H4 (cell line): ENCODE measurements at places on chromosomes 6 and 20. TPM values are rescaled to one million over a fixed set of nuclear protein-coding genes. Genes with fewer than 3 reads are reported as not detected.
A peak's percentile ranks its signal among the peaks of the same experiment; 100 is the strongest.

The CDH22 gene
- total RNA-seq = not detected in 2 replicates

The DEFB124 gene
- not detected in 2 replicates for total RNA-seq

The CLPSL2 gene
- 5.7 TPM in 1 of 2 replicates, not detected in the other for total RNA-seq

The SLC16A10 gene
- 1.9 and 3.5 TPM in 2 replicates for total RNA-seq

GRCh38 chr20:8809107-8809953 is 259.6 kb upstream of the PLCB4 start:
- DNase-seq = no peak

DNA sequence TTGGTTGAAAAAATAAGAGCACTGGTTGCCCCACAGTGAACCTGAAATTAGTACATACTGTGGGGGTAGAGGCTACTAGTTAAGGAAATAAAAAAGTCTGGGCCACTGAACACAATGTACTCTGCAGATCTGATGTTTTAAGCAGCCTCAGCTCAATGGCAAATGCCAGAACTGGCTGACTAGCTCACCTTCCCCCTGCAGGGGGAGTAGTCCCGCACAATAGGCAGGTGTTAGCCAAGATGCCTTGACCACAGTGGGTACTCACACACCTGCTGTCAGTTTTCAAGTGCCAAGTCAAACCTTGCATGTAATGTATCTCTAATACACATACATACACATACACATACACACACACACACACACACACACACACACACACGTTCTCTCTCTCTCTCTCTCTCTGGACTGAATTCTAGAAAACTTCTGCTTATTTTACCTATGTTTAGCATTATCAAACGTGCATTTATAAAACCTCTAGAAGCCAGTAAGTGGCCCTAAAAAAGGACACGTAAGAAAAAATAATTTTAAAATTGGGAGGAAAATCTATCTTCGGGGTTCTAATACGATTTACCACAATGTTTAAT is 36.1 kb downstream of the GMDS start:
- DNase-seq = peak; percentile 31

GRCh38 chr20:62805155-62805710 is 598 bp downstream of the OGFR start:
- no peak for DNase-seq

DNA sequence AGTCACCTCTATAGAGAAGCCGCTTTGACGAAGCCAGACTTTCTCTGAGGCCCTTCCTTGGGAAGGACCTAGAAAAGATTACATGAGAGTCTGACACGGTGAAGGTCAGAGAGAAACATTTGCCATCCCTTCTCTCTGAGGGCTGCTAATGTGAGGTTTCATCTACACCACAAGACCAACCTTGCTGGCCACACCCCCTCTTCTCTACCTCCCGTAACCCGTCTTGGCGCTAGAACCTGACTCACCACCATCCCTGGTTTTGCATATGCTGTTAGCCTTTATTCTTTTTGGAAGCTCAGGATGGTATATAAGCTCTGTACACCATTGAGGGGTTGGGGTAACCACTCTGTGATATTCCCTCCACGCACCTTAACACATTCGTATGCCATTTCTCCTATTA is 63.6 kb downstream of the FOXF2 start:
- DNase-seq = no peak

DNA sequence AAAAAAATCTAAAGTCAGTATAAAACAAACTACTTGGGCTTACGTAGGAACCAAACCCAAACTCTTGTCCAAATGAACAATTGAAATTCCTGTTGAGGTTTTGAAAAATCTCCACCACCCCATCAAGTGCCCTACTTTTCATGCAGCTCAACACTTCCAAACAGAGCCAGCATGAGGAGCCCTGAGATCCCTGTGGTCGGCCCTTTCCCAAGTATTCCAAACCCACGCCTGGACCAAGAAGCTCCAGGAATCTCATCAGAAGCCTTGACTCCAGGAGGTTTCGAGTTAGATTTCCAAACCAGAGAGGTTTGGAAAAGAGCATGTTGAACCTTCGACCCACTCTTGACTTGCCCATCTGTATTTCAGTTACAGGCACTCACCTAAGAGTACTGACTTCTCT is 179.3 kb downstream of the MTFR2 start:
- no peak for DNase-seq

GRCh38 chr6:27495386-27496135 is 22.7 kb upstream of the ZNF184 start:
- DNase-seq = peak; percentile 84

GRCh38 chr20:40282541-40282940 is 406.5 kb downstream of the MAFB start:
- DNase-seq = no peak

- no peak for DNase-seq
These were observed 5.2 kb downstream of the KLHL32 start for GRCh38 chr6:96929741-96930140.

- no peak for DNase-seq
These were observed 37.1 kb upstream of the DUSP22 start for GRCh38 chr6:255041-255750.

DNA sequence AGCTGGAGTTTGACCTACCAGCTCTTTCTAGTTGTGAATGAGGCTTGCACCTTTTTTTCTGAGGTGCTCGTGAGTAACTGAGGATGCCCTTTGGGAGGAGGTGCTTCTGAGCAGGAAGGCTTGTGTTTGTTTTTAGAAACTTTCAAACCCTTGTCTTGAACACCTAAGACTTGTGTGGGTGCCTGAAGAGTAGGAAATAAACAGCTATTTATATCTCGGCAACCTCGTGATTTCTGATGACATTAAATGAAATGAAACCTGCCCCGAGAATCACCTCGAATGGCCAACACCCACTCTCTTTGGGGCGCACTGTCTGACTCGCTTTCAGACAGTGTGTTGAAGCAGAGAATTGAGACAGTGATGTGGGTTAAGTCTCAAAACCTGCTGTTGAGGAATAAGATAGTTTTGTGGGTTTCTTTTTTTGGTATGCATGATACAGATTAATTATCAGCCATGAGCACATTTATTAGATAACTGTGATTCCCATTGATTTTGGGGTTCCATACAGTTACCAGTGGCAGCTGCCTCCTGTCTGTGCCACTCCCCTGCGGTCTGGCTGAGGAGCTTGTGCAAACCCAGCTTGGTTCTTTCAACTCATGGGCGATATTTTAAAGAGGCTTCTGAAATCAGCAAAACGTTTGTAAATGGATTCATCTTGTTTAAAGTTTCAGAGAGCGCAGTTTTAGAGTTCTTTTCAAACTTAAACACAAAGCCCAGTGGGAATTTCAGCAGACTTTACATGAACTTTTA is 8.4 kb downstream of the IRF4 start:
- no peak for DNase-seq

DNA sequence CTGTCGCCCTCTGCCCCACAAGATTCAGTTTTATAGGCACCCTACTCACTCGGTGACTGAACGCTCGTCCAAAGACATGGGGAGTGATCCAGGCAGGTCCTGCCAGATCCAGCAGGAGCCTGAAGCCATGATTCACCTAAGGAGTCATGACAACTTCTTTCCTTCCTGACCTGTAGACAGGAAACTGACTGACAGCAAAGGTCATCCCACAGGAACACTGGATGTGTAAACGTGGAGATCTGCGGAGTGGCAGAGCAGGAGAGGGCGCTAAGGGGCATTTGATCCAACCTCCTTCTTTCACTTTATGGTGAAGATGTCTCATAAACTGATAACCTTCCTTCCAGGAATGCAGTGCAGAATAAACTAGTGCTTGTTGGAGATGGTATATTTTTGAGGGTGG is 192.2 kb downstream of the GJA10 start:
- no peak for DNase-seq

- DNase-seq = no peak
These were observed 142.7 kb downstream of the TENT5A start for GRCh38 chr6:81609736-81610135.

DNA sequence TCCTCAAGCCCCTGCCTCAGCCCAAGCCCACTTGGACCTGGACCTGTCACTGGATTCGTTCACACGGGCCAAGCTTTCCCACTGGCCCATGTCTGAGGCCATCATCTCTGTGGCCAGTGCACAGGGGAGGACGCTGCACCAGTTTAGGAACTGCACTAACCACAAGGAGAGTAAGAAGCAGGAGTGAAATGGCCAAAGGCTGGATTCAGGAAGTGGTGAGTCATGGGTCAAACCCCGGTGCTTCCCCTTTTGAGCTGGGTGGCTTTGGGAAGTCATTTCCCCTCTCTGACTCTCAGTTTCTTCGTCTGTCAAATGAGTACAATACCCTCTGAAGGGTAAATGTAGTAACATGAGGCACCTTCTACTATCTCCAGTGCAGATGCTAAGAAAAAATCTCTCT is 87.9 kb downstream of the CD40 start:
- peak; percentile 63 for DNase-seq

DNA sequence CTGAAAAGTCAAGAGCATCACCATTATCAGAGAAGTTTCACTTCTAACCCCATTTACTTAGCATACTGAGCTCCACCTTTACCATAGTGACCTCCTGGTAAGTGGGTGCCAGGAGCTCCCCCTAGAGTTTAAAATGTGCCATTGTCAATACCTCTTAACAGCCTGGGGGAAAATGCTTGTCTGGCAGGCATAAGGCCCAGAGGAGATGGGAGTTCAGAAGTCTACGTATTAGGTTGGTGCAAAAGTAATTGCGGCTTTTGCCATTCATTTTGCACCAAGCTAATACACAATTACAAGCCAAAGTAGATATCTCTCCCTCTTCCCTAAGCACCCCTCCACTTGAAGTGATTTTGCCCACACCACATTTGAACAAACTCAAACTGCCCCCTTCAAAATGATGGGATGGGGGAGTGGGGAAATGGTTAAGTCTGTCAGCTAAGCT is 919.0 kb downstream of the KIF16B start:
- peak; percentile 62 for DNase-seq

GRCh38 chr6:142387997-142388815 is 86.4 kb downstream of the ADGRG6 start:
- DNase-seq = peak; percentile 17

DNA sequence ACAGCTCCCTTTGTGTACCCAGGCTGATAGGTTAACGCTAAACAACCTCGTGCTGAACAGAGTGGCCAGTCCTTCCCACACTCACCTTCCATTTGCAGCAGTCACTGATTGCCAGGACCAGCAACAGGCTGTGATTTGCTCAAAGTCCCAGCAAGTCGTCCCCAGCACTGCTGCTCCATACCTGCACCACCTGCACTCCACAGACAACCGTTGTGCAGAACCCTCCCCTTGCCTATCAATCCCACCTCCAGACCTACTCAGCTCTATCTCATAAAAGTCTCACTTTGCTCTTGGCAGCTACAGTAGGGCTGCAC is 43.1 kb upstream of the SCML4 start:
- DNase-seq = no peak

DNA sequence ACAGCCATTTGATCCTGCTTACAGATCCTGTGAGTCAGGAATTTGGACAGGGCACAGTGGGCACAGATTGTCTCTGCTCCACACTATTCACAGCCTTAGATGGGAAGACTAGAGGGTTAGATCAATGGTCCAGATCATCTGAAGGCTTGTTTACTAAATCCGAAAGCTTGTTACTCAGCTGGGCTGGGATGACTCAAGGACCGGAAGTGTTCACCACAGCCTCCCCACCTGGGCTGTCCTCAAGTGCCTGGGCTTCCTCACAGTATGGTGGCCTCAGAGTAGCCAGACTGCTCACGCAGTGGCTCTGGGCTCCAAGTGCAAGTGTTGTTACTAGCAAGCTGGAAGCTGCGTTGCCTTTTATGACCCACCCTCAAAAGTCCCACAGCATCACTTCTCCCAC is 75.4 kb upstream of the INSM1 start:
- peak; percentile 21 for DNase-seq

DNA sequence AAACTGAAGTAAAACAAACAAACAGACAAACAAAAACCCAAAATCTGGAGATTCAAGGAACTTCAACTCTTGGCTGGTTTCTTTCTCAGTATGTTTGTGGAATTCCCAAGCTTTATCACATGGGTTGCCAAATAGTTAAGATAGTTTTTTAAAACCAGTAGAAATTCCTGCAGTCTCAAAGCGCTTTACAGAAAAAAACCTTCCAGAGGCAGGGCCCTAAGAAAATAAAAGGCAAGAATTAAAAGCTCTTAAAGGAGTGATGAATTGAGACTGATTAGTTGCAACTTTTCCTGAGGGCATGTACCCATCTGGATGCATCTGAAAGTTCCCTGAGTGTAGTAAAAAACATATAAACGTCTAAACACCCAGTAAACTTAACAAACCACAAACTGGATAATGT is 25.9 kb upstream of the PTCHD4 start:
- DNase-seq = peak; percentile 72

DNA sequence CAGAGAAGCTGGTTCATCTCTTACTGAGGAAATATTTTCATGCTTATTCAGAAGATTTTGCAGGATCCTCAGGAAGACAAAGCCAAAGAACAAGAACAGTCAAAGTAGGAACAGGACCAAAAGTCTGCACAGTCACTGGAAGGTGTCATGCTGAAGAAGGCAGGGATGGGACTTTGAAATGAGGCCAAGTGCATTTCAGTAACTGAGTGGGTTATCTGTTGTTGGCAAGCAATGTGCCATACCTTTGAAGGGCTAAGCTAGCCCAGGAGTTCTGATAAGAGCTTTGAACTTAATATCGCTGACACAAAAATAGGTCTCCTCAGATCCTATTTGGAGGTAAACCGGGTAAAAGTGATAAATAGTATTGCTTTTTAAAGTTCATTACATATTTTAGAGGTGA is 31.5 kb downstream of the SLC16A10 start:
- no peak for DNase-seq

DNA sequence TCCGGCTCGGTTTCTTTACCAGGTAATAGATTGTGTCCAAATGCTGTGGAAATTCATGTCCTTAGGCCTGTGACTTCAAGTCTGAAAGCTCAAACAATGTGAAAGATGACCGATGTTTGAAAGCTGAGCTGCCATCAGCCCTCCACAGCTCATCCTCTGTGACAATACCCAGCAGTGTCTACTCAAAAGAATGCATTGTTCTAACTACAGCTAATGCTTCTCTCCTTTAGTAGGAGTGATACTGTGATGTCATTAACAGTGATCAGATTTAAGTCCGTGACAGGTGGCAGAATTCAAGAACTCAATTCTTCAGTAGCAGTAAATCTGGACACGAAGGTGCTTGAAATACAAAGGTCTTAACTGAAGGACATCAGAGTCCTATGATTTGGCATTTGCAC is 97.3 kb downstream of the RCAN2 start:
- DNase-seq = no peak

DNA sequence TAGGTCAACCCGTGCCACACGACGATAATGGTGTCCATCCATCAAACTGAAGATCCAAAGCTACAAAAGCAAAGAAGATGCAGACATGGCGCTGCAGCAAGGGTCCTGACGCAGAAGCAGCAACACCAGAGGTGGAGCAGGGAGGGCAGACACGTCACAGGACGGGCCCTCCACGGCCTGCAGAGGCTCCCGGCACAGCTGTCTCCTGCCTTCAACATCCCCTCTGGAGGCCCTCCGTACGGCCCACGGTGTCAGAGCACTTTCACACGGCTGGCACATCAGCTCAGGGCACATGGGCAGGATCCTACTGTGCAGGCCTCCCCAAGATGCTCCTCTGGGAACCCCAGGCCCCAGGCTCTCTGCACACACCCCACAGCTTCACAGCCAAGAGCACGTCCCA is 37.6 kb downstream of the WDR27 start:
- DNase-seq = no peak

- DNase-seq = no peak
These were observed 17.0 kb downstream of the NCR2 start for GRCh38 chr6:41352396-41352795.
